ENCODE measurements at places on chromosomes 12 and 14.

DNA sequence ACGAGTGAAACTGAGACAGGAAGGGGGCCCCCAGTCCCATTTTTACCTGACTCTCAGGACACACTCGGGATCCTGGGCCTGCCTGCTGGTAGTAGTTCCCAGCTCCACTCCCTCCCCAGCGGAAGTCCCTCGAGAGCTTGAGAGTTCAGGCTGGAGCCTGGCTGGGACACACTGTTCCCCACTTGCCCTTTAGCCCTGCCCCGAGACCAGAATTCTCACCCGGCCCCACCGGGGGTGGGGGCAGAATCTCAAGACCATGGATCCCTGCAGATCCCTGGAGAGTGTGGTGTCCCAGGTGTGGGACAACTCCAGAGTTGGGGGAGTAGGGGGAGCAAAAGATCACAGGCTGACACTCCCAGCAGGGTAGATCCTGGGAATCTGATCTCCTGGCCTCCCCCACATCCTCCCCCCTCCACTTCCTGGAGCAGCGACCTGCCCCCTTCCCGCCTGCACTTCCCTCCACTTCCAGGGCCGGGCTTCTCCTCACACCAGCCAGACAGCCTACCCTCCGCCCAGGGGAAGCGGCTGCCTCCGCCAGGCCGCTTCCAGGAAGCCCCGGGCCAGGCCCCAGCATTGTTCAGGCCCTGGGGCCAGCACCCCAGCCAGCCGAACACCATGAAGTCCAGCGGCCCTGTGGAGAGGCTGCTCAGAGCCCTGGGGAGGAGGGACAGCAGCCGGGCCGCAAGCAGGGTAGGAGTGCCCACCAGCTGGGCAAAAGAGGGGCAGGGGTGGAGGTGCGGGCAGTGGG is at the start of gene TNS2:
Gene TNS2 (plus strand): TSS at position 495 of the 748 bp plus-strand sequence. CDS start 121 bp downstream, at position 616.
- no peak for DNase-seq

DNA sequence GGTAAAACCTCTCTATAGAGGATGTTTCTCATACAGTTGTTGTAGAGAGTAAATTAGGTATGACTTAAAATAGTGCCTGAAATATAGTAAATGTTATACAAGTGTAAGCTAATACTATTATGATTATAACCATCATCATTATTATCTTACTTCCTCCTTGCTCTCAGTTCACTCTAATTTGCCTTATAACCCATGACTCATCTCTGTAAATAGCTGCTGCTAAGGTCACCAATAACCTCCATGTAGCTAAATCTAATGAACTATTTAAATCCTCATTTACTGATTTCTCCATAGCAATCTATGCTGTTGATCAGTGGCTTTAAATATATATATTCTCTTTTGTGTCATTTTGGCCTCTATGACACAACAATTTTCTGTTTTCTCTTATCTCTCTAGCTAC is 109.6 kb downstream of the RMST start:
- no peak for DNase-seq

DNA sequence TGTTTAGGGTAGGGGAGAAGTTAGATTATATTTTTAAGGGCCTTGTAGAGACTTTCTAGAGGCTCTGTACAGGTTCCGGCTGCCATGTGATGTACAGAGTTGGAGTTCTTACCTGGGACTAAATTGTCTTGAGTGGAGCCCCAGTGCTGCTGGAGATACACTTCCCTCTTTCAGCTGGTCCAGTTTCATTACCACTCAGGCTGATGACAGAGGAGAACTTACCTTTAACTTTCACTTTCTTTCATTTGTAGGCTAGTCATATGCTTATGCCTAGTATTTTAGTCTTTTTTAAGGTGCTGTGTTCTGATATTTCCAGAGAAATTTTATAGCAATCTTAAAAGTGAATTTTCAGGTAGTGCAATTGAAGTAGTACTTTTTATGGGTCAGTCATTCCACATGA is 117.3 kb downstream of the ERC1 start:
- no peak for DNase-seq

DNA sequence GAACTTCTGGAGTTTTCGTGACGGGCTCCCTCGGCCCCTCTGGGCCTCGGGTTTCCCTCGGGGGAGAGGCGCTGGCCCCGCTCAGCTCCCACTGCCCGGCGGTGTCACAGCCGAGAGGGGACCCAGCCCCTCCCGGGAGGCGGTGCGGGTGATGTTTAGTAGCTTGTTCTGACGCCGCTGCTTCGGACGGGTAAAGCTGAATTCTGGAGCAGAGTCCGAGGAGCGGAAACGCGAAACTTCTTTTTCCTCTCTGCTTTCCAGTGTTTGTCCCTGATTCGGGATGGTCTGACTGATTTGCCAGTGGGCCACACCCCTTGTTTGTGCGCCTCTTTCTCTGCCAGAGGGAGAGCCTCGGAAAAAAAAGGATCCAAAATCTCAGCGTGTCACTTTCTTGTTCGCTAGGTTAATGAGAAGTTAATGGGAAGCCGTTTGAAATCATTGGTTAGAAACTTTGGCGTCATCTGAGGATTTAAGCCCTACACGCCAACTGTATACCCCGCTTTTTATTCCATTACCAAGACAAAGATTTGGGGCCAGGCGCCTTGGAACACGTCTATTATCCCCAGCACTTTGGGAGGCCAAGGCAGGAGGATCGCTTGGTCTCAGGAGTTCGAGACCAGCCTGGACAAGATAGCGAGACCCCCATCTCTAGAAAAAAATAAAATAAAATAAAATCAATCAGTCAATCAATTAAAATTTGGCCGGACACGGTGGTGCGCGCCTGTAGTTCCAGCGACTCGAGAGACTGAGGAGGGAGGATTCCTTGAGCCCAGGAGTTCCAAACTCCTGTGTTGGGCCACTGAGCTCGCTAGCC is 756 bp downstream of the TULP3 start:
- DNase-seq = peak; percentile 7

- DNase-seq = no peak
Measured at GRCh38 chr14:87255058-87255457, 737.9 kb downstream of the GALC start.

GRCh38 chr14:61569812-61570548 is 125.3 kb upstream of the HIF1A start:
- no peak for DNase-seq

GRCh38 chr12:132948146-132949066 is 7.7 kb downstream of the ZNF605 start:
- no peak for DNase-seq

DNA sequence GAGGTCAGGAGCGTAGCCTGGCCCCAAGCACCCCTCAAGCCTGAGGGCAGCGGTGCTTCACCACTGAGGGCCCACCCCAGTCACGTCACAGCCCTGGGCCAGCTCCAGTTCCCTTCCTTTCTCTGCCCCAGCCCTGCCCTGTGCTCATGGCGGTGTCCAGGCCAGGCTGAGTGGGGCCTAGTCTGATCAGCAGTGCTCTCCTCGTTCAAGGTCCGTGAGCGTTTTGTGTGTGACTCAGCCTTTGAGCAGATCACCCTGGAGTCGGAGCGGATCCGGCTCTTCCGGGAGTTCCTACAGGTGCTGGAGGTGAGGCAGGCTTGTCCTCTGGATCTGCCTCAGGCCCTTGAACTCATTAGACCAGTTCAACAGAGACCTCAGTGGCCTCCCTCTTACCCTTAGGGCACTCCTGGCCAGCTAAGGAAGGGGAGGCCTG is 19.0 kb downstream of the PRPF40B start:
- no peak for DNase-seq
